ENCODE measurements at places on chromosomes 7 and 10. TPM values are rescaled to one million over a fixed set of nuclear protein-coding genes. Genes with fewer than 3 reads are reported as not detected.
A peak's percentile ranks its signal among the peaks of the same experiment; 100 is the strongest.

DNA sequence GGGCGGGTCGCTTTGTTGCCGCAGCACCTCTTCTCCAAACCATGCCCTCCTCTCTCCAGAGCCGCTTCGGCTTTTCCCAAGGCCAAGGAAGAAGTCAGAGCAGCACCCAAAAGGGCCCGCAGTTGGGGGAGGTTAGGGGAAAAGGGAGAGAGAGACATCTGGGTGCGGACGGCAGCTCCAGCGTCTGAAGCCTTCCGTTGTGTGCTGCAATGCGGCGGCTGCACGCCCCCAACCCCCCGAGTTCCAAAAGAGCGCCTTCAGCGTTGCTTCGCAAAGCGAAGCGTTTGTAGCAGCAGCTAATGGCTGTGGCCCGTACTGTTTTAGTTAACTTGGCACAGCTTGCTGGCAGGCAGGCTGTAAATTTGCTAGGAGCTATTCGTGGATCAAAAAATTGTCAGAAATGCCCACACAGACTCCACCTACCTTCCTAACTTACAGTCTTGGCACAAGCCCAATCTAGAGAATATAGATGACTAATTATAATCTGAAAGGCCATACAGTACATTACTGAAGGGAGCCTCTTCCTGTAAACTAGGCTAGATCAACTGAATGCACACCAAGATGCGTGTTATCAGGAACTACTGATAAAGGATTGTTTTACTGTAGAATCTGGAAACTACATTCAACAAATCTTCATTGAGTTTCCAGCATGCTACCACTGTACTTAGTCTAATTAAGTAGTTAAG is 1.1 kb upstream of the KBTBD2 start:
- peaks cover 37% of the 10 kb centered on the region for H3K4me1 ChIP-seq
- peak overlapping the region; percentile 98 for H3K27ac ChIP-seq

- H3K4me1 ChIP-seq = peaks cover 25% of the 10 kb centered on the region
- no peak overlapping the region for H3K27ac ChIP-seq
- peaks cover 7% of the 10 kb centered on the region for H3K36me3 ChIP-seq
- no peaks in the 10 kb centered on the region for H3K27me3 ChIP-seq
- DNase-seq = no peak
Measured at GRCh38 chr10:63586043-63586442, 64.8 kb downstream of the REEP3 start.

GRCh38 chr7:157250605-157251228 is 86.1 kb upstream of the DNAJB6 start:
- H3K27me3 ChIP-seq = no peaks in the 10 kb centered on the region
- DNase-seq = no peak
- H3K4me3 ChIP-seq = no peak overlapping the region
- no peaks in the 10 kb centered on the region for H3K4me1 ChIP-seq

DNA sequence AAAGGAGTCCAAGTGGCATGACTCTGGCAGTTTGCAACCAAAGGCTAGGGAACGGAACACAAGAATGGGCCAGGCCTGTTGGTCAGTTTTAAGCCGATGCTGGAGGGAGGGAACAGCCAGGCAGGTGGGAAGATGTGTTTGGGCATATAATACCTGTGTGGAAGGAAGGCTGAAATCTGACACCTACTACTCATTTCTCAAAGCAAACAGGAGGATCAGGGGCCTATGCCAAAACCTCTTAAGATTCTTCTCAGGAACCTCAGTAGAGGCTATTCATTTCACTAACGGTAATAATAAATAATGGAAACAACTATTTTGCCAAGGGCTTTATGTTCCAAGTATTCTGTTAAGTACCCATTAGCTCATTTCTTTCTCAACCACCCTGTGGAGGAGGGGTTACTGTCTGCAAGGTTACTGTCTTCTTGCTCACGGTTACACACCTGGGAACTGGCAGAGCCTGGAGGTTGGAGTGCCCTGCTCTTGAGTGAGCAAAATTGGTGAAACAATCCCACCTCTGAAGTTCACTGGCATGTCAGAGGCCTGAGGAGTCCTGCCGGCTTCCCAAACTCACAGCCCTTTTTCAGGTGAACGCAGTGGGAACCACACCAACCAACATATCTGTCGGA is 35.5 kb downstream of the GOT1 start:
- DNase-seq = no peak
- no peak overlapping the region for H3K4me3 ChIP-seq
- H3K4me1 ChIP-seq = peaks cover 27% of the 10 kb centered on the region
- H3K36me3 ChIP-seq = peaks cover 17% of the 10 kb centered on the region

GRCh38 chr7:23266918-23267317 is 20.3 kb downstream of the GPNMB start:
- no peaks in the 10 kb centered on the region for H3K4me1 ChIP-seq
- peak; percentile 67 for DNase-seq
- H3K4me3 ChIP-seq = no peak overlapping the region
- no peak overlapping the region for H3K27ac ChIP-seq

DNA sequence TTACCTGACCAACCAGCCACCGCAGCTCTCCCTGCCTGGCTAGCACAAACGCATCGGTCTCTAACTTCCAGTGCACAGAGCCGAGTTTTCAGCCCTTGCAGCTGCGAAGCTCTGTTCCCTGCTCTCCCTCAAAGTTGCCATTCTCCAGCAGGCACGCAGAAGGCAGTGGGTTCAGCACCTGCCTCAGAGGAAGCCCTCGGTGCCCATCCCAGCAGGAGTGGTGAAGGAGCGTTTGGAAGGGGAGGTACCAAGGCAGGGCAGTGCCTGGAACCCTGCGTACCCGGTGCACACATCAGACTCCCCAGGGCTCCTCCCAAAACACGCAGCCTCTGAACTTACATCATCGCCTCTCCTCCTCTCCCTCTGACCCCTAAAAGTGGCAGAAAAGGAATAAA is 1.7 kb upstream of the STK32C start:
- H3K36me3 ChIP-seq = peaks cover 8% of the 10 kb centered on the region
- no peaks in the 10 kb centered on the region for H3K27me3 ChIP-seq
- H3K27ac ChIP-seq = no peak overlapping the region
- DNase-seq = no peak

GRCh38 chr7:73470208-73470607 is 36.6 kb downstream of the FZD9 start:
- H3K27me3 ChIP-seq = no peaks in the 10 kb centered on the region
- no peaks in the 10 kb centered on the region for H3K4me1 ChIP-seq
- H3K4me3 ChIP-seq = no peak overlapping the region
- DNase-seq = no peak
- H3K27ac ChIP-seq = no peak overlapping the region

DNA sequence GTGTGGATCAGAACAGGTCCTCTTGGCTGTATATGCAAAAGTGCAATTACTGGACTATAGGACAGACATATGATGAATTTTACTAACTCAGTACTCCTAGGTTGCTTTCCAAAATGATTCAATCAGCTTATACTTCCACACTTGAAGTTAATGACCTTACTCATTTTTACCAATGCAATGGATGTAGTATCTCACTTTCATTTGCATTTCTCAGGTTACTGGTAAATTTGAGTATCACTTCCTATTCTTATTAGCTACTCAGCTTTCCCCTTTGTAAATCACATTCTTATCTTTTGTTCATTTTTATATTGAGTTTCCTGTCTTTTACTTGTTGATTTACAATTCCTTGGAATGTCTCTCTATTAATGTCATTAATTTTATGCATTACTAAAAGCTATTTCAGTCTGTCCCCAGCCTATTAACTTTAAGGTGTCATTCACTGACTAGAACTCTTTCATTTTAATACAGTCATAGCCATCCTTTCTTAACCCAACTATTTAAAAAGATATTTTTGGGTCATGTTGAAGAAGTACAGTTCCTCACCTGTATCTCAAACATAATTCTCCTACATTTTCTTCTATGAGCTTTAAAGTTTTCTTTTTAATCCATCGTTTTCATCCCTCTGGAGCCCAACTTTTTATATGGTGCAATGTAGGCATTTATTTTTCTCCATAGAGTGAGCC is 88.6 kb downstream of the VIM start:
- H3K27ac ChIP-seq = no peak overlapping the region
- DNase-seq = no peak
- no peak overlapping the region for H3K4me3 ChIP-seq
- H3K36me3 ChIP-seq = no peaks in the 10 kb centered on the region

- no peak overlapping the region for H3K27ac ChIP-seq
- no peaks in the 10 kb centered on the region for H3K27me3 ChIP-seq
- no peak overlapping the region for H3K4me3 ChIP-seq
- H3K36me3 ChIP-seq = peaks cover 9% of the 10 kb centered on the region
- H3K4me1 ChIP-seq = peaks cover 4% of the 10 kb centered on the region
Measured at GRCh38 chr10:119860866-119861607, 11.6 kb downstream of the MCMBP start.

DNA sequence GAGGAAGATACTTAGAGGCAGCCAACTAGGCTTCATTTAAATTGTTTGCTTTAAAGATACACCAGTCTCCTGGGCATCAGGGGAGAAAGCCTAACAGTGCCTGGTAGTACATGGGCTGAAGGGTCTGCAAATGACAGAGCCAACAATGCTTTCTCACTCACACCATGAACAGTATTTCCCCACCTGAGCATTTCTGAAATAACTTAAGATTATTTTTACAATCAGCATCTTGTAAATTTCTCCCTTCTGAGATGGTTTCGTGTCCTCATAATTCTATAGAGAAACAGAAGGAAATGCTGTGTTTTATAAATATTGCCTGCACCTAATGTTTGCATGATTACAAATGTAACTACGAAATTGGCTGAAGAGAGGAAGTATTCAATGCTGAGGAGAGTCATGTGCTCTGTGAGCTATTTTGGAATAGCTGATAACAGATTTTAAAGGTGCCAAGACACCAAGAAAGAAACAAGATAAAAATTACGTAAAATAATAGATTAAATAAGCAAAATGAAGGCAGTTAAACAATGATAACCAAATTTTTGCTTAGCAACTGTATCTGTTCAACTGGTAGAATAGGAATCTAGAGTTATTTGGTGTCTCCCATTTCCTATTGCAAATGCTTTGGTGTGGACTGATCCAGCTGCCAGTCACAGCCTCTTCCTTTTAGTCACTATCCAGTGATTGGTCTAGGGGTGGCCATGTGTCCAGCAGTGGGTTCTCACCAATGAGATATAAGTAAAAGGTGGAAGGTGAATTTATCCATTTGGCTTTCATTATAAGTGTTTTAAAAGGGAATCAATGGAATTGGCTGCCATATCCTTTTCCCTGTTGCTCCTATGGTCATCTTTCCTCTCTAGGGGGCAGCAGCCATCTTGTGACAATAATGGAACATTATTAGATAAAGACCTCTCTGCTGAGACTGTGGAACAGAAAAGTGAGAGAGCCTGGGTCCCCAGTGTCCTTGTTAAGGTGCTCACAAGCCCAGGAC is 167.9 kb upstream of the SLC26A5 start:
- peaks cover 2% of the 10 kb centered on the region for H3K4me1 ChIP-seq
- no peak for DNase-seq
- no peak overlapping the region for H3K27ac ChIP-seq
- no peaks in the 10 kb centered on the region for H3K27me3 ChIP-seq

GRCh38 chr10:59995862-59996261 is 89.5 kb upstream of the CCDC6 start:
- no peak for DNase-seq
- H3K4me3 ChIP-seq = no peak overlapping the region
- peaks cover 4% of the 10 kb centered on the region for H3K4me1 ChIP-seq
- H3K27ac ChIP-seq = no peak overlapping the region

The ATP6V0E2 gene
- 30.8 TPM for total RNA-seq

The VAX1 gene
- total RNA-seq = 3.2 TPM

The ACHE gene
- 1.5 TPM for total RNA-seq

The FKBP9 gene
- total RNA-seq = 237 TPM

The SFMBT2 gene
- 2.7 TPM for total RNA-seq

The OSBPL3 gene
- total RNA-seq = 8.0 TPM

The CAMK1D gene
- 13.7 TPM for total RNA-seq

The DGKI gene
- total RNA-seq = 3.0 TPM

The GIMAP4 gene
- not detected for total RNA-seq

Measured in osteocyte (in vitro differentiated cells).